ENCODE measurements at places on chromosomes 11 and 22.

GRCh38 chr11:69823641-69824265 lies 4.5 kb upstream of the FGF3 start:
- DNase-seq = no peak

- DNase-seq = no peak
These were observed 12.8 kb upstream of the MRGPRD start for GRCh38 chr11:68993546-68993945.

- DNase-seq = no peak
These were observed 33.3 kb downstream of the DENND5A start for GRCh38 chr11:9231848-9232177.

- DNase-seq = no peak
These were observed 3.0 kb downstream of the PNPLA2 start for GRCh38 chr11:821512-822371.

DNA sequence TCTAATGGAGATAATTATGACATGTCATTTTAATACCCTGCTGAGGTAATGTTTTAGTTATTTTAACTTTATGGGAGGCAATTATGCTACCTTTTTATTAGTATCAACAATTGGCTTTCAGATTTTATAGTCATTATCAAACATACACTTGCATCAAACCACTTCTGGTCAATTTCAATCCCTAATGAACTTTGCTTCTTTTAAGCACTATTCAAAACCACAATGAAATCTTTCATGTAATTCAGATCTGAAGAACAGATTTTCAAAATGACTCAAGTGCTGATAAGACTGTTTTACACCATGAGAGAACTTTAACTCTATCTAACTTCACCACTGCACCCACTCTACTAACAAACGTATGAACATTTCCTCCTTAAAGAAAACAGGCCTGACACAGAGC lies 25.9 kb upstream of the CCDC34 start:
- DNase-seq = no peak

All from activated CD8-positive, alpha-beta memory T cell treated with anti-CD3 and anti-CD28 coated beads for 1 hour (primary cell).